ENCODE measurements at places on chromosomes 11 and 22. TPM values are rescaled to one million over a fixed set of nuclear protein-coding genes. Genes with fewer than 3 reads are reported as not detected.

Gene WNT11
- 3.6 TPM for total RNA-seq

Gene UPB1
- total RNA-seq = 0.13 TPM

Gene FXYD6
- 18.1 TPM for total RNA-seq

Gene LAYN
- total RNA-seq = 26.2 TPM

Gene HOATZ
- not detected for total RNA-seq

Gene HBG2
- 0.82 TPM for total RNA-seq

Gene ELMOD1
- 0.51 TPM for total RNA-seq

Gene SPON1
- total RNA-seq = 120 TPM

Gene PRDM10
- total RNA-seq = 15.8 TPM

Gene ACR
- total RNA-seq = 2.8 TPM

GRCh38 chr11:69438286-69438920, 43.1 kb upstream of the LINC01488 start:
- no peak for DNase-seq

GRCh38 chr11:1573903-1574237, 1.8 kb upstream of the DUSP8 start:
- peak; percentile 13 for DNase-seq

DNA sequence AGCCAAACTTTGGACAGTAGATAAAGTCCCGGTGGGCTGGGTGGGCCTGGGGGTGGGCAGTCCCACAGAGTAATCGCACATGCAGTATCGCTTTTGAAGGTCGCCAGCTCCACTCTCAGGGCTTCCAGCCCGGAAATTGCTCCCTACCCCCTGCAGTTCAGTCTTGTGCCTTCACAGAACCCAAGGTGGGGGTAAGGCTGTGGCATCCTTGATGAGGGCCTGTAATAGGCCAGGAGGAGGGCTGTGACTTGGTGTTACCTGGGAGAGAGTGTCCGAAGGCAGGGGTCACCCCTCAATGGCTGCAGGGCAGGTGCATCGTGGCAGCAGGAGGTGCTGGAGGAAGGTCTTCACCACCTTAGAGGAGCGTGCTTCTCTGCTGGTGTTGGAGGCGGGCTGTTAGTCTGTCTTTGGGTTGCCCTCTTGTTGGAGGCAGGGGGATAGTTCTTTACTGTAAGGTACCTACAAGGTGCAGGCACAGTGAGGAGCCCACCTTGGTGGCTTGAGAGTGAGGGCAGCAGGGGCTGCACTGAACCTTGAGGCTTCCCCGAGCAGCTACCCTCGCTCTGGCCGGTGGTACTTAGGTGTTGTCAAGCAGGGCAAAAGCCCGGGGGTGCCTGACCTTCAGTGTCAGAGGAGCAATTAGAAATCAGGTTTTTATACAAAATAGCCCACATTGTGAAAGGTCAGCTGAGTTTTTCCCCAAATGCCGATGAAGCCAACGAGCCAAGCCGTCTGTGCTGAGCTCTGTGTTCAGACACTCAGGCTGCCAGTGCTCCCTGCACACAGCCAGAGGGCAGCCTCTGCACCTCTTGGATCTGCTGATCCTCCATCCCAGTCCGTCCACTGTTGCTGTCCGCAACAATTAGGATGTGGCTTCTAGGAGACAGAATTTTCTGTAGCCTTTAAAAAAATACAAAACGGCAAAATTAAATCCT, 21.9 kb downstream of the SAMM50 start:
- DNase-seq = no peak

DNA sequence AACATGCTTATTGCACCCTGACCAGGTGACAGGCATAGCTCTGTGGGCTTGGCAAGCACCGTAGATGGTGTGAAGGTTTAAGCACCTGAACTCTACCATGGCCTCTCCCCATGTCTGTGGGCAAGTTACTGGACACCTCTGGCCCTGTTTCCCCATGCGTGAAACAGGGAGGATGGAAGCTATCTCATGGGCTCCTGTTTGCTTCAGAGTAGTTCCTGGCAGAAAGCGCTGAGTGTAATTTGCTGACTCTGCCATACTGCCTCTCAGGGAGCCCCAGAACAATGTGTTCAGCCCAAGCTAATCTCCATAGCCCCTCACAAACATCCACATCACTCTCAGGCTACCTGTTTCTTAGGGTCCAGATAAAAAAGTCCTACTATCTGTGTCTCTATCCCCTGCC, 2.4 kb downstream of the CBX6 start:
- DNase-seq = no peak

GRCh38 chr11:117022526-117022925, 75.7 kb downstream of the SIK3 start:
- no peak for DNase-seq

GRCh38 chr11:10918698-10919097, 60.8 kb upstream of the ZBED5 start:
- DNase-seq = no peak

DNA sequence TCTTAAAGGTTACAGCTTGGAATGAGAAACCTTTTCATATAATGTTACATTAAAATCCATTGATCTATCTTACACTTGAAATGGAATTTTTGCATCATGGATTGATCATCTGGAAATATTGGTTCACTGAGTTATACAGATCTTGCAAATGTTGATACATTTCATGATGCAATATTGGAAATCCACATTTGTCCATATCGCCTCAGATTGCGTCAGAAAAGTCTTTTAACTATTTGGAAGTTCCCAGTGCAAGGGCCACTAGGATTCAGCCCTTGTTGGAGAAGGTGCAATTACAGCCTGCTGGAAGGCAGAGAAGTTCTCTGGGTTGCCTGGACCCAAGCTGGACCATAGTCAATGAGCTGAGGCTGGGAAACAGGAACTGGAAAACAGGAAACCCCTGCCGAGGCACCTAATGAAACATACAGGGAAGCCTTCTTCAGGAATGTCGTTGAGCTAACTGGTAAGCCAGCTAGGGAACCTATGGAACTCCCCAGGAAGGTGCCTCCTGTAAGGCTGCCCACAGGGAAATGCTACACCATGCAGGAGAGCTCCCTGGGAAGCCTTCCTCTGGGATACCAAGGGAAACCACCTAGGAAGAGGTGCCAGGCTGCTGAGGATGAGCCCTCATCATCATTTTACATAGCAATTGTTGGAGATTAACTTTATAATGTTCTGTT, 600.4 kb upstream of the CADM1 start:
- DNase-seq = no peak

DNA sequence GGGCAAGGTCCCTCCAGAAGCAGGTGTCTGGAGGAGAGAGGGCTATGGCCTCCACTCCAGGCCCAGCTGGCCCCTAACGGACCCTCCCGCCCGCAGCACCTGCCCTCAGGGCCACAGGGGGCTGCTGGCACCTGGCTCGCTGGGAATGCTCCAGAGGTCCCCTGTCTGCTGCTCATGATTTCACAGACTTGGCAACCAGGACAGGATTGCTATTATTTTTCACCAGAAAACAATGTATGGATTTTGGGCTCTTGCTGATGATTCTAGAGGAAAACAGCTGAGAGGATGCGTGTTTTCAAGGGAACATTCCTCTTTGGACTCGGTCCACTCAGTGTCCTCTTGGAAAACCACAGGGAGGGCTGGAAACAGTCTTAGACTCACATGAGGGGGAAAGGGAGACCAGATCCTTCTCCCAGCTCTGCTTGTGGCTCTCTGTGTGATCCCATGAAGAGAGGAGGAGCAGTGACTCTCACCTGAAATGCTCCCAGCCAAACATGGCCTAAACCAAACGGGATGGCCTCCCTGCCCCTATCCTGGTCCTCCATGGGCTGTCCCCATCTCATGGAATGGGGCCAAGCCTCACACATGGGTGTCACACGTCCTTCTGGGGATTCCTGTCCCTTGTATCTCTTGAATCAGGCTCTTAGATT, 15.8 kb downstream of the MYEOV start:
- no peak for DNase-seq
